ENCODE measurements at places on chromosomes 3 and 15.

DNA sequence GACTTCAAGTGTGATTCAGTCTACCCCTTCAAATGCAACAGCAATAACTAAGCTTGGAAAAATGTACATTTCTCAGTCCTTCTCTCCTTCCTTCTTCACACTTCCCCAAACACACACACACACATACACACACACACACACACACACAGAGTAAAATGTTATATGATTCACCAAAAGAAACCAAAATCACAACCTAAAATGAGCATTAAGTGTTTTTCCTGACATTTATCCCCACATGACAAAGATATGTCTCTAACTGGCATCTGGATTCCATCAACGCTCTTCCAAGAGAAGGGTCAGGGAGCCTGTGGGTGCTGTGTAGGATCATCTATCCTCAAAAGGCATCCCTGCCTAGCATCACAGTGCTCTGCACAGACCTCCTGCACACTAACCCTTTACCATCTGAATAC is 21.0 kb downstream of the PDZRN3 start:
- DNase-seq, result no peak

DNA sequence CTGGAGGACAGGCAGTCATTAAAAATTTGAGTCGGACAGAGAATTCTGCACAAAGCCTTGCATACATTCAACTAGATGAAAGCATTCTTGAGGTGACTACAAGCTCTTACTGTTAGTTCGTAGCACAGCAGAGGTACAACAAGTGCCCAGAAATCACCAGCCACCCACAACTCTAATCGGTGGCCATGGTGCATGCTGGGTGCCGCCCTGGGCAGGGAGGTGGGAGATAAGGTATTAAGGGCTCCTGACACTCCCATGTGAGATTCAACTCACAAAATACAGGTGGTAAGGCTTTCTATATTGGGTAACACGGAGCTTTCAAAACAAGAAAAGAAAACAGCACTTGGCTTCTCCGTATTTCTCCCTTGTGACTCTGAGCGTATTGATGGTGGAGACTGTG is 66.0 kb downstream of the MEIS2 start:
- DNase-seq, result no peak

DNA sequence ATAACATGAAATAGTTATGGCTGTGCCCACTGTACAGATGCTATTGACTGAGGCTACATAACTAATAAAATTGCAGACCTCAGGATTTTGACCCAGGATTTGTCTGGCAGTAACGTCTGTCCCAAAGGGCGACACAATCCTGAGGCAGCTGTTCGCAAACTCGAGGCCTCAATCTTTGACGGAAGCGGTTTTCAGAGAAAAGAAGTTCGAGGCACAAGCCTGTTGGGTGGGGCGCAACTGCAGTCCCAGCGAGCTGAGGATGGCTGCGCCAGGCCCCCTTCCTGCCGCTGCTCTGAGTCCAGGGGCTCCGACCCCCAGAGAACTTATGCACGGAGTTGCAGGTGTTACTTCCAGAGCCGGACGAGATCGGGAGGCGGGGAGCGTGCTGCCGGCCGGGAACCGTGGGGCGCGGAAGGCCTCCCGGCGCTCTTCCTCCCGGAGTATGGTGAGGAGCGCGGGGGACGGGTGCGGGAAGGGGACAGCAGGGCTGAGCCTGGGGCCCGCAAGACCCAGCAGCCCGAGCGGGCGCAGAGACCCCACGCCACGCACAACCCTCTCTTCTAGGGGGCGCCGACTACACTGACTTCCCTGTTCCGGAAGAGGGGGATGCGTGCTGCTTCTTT is at the start of gene PARP15:
PARP15 (plus strand) TSS at position 242 of the 623 bp plus-strand sequence; CDS start at position 260, 18 bp downstream.
- peak; percentile 47 for DNase-seq

DNA sequence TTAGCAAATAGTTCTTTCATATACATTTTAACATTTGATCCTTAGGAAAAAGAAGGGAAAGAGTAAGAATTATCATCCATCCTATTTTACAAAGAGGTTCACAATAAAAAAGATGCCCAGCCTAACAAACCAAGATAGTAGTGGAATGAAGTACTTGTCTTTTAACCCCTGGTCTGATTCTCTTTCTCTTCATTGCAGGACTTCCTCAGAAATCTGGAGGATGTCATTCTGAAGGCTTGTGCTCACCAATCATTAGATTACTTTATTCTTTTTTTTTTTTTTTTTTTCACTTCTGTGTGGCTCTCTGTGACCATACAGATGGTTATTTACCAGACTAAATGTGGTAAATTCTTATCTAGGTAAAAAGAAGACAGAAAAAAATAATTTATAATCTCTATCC is 7.0 kb downstream of the HDGFL3 start:
- no peak for DNase-seq

DNA sequence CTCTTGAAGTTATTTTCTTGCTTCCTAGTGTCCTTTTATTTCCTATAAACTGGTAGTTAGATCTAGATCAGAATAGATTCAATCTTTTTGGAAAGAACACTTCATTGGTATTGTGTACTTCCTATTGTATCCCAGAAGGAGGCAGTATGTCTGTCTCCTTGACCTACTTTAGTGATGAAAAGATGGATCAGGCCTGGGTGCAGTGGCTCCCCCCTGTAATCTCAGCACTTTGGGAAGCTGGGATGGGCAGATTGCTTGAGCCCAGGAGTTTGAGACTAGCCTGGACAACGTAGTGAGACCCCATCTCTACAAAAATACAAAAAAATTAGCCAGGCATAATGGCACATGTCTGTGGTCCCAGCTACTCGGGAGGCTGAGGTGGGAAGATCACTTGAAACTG is 12.0 kb downstream of the BSN start:
- DNase-seq, result no peak

GRCh38 chr3:36494461-36495109 is 114.3 kb downstream of the STAC start:
- no peak for DNase-seq

GRCh38 chr15:69515926-69516325 is 63.3 kb downstream of the RPLP1 start:
- DNase-seq, result no peak

GRCh38 chr15:48696627-48697312 is 51.3 kb upstream of the FBN1 start:
- no peak for DNase-seq

GRCh38 chr15:85540085-85540797 is 159.8 kb downstream of the AKAP13 start:
- DNase-seq, result no peak

DNA sequence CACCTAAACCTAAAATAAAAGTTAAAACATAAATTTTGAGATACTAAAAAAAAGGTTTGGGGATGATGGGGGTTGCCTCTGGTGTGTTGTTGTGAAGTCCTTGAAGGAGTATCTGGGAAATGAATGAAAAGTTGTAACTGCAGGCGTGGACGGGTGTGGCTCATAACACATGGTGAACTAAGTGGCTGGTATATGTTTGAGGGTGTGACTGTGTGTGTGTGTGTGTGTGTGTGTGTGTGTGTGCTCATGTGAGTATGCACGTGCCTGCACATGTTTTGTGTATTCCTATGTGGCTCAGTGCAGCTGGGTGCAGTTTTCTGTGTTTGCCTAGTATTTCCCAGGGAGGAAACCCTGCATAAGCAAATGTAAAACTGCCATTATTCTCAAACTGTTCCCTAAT is 229.9 kb upstream of the TRIM42 start:
- no peak for DNase-seq

Data from memory B cell (primary cell).